ENCODE measurements at places on chromosomes 5 and 9. TPM values are rescaled to one million over a fixed set of nuclear protein-coding genes. Genes with fewer than 3 reads are reported as not detected.

- no peak overlapping the region for H3K4me3 ChIP-seq
- no peaks in the 10 kb centered on the region for H3K27me3 ChIP-seq
- no peak overlapping the region for H3K27ac ChIP-seq
Measured at GRCh38 chr5:63573380-63573779, 388.9 kb downstream of the HTR1A start.

DNA sequence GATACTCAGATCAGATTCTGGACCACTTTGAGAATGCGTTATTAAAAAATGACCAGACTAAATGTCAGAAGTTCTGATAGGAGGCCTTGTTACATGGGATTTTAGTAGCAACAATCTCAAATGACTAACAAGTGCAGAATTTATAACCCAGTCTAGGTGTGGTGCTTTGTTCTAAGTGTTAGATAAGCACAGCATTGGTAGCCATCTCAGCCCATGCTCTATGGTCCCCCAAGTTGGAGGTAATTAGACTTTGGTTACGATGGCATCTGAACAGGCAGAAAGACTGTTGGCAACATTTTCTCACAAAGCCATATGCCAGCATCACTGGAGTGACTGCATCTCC lies 140.4 kb upstream of the RPS23 start:
- no peaks in the 10 kb centered on the region for H3K4me1 ChIP-seq
- no peak for DNase-seq
- no peaks in the 10 kb centered on the region for H3K27me3 ChIP-seq
- no peak overlapping the region for H3K27ac ChIP-seq

THBS4 gene
- total RNA-seq, result 41.1 TPM

GRCh38 chr5:174008922-174009321 lies 20.0 kb downstream of the C5orf47 start:
- H3K4me3 ChIP-seq, result no peak overlapping the region
- no peak overlapping the region for H3K27ac ChIP-seq
- H3K4me1 ChIP-seq, result no peaks in the 10 kb centered on the region
- no peaks in the 10 kb centered on the region for H3K36me3 ChIP-seq

ANKRD18B gene
- 5.0 TPM for total RNA-seq

- peaks cover 2% of the 10 kb centered on the region for H3K27me3 ChIP-seq
- H3K36me3 ChIP-seq, result no peaks in the 10 kb centered on the region
- H3K27ac ChIP-seq, result no peak overlapping the region
- peaks cover 15% of the 10 kb centered on the region for H3K4me1 ChIP-seq
Measured at GRCh38 chr9:136644593-136645351, 17.9 kb upstream of the EGFL7 start.

ARSI gene
- total RNA-seq, result not detected

DNA sequence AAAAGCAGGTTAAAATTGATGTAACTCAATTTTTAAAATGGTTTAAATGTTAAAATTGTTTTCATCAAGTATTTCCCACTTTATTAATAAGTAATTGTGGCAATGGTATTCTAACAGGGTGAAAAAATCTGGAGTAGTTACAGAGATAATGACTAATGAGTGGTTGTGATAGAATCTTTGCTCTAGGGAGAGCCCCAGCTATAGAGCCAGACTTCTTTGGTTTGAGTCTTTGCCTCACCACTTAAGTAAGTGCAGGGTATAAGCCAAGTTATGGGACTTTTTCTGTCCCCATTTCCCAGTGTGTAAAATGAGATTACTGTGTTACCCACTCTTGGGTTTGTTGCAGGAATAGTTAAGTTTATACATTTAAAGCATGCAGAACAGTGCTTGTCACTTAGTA lies 158.1 kb downstream of the FER start:
- H3K4me3 ChIP-seq, result no peak overlapping the region
- no peaks in the 10 kb centered on the region for H3K4me1 ChIP-seq
- H3K27ac ChIP-seq, result no peak overlapping the region
- DNase-seq, result no peak
- H3K36me3 ChIP-seq, result no peaks in the 10 kb centered on the region
- no peaks in the 10 kb centered on the region for H3K27me3 ChIP-seq

ALG2 gene
- total RNA-seq, result 19.0 TPM

GPR150 gene
- total RNA-seq, result not detected

AJM1 gene
- total RNA-seq, result 15.3 TPM

GRCh38 chr5:102421647-102422046 lies 77.2 kb downstream of the SLCO6A1 start:
- no peaks in the 10 kb centered on the region for H3K36me3 ChIP-seq
- H3K27ac ChIP-seq, result no peak overlapping the region
- H3K4me3 ChIP-seq, result no peak overlapping the region
- no peaks in the 10 kb centered on the region for H3K4me1 ChIP-seq

DNA sequence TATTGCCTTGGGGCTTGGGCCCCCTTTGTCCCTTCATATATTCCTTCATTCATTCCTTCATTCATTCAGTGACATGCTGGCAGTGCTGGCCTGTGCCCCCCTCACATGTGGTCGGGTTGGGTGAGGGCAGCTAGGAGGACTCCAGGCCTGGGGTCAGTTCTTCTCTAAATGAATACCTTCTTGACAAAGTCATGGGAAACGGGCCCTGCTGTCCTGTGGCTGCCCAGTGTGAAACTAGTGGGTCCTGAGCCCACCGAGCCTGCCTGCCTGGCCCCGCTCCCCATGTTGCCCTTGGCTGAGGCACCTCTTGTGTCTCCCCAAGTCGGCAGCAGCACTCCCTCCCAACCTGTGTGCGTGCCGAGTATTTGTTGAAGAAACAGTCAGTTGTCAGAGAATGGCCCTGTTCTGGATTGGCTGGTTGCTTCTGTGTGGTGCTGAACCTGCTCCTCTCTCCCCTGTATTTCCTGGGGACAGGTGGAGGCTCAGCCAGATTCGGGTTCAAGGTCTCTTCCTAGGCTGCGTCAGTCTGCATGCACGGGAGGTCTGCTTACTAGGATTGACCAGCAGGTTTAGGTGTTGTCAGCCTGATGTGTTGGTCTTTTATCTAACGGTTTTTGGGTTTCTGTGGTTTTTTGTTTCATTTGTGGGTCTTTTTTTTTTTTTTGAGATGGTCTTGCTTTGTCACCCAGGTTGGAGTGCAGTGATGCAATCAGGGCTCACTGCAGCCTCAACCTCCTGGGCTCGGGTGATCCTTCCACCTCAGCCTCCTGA lies 3.0 kb upstream of the CEL start:
- H3K4me3 ChIP-seq, result peak overlapping the region; percentile 38
- peaks cover 5% of the 10 kb centered on the region for H3K36me3 ChIP-seq
- H3K27me3 ChIP-seq, result peaks cover 7% of the 10 kb centered on the region
- DNase-seq, result no peak

DNA sequence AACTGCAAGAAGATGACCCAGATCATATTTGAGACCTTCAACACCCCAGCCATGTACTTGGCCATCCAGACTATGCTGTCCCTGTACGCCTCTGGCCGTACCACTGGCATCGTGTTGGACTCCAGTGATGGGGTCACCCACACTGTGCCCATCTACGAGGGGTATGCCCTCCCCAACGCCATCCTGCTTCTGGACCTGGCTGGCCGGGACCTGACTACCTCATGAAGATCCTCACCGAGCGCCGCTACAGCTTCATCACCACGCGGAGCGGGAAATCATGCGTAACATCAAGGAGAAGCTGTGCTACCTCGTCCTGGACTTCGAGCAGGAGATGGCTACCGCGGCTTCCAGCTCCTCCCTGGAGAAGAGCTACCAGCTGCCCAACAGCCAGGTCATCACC lies 9.1 kb upstream of the TBCA start:
- H3K27me3 ChIP-seq, result no peaks in the 10 kb centered on the region
- H3K27ac ChIP-seq, result no peak overlapping the region
- peaks cover 4% of the 10 kb centered on the region for H3K36me3 ChIP-seq
- no peak overlapping the region for H3K4me3 ChIP-seq

GRCh38 chr9:112012026-112012902 lies 115.7 kb downstream of the UGCG start:
- H3K27ac ChIP-seq, result no peak overlapping the region
- no peak for DNase-seq
- H3K36me3 ChIP-seq, result no peaks in the 10 kb centered on the region
- no peaks in the 10 kb centered on the region for H3K4me1 ChIP-seq

- H3K4me3 ChIP-seq, result no peak overlapping the region
- H3K36me3 ChIP-seq, result no peaks in the 10 kb centered on the region
- no peaks in the 10 kb centered on the region for H3K27me3 ChIP-seq
Measured at GRCh38 chr9:79135681-79136415, 435.9 kb upstream of the TLE4 start.

- peaks cover 3% of the 10 kb centered on the region for H3K27me3 ChIP-seq
- peaks cover 19% of the 10 kb centered on the region for H3K4me1 ChIP-seq
- no peak for DNase-seq
- no peak overlapping the region for H3K4me3 ChIP-seq
- no peaks in the 10 kb centered on the region for H3K36me3 ChIP-seq
Measured at GRCh38 chr9:105118636-105119035, 125.8 kb upstream of the SLC44A1 start.

DNA sequence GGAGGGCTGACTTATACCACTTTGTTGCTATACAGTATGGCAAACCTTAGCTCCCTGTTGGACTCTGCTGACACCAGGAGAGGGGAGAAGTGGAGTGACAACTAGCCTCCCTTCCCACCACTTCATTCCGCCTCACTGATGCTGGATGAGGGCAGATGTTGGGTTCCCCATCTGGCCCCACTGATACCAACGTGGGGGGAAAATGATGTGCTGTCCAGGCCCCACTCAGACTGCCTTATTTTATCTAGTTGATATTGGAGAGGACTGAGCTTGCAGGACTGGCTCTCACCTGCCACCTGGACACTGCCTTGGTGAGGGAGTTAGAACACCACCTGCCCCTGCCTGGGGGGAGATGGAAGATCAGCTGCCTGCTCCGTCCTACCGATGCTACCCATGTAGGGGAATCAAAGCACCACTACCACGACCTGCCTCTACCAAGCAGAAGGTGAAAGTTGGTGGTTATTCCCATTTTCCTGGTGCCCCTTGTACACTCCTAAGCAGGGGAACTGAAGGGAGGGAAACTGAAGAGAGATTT lies 292.1 kb downstream of the GADD45G start:
- DNase-seq, result no peak
- no peak overlapping the region for H3K27ac ChIP-seq
- no peak overlapping the region for H3K4me3 ChIP-seq
- H3K36me3 ChIP-seq, result no peaks in the 10 kb centered on the region

GLDC gene
- total RNA-seq, result 42.9 TPM

DNA sequence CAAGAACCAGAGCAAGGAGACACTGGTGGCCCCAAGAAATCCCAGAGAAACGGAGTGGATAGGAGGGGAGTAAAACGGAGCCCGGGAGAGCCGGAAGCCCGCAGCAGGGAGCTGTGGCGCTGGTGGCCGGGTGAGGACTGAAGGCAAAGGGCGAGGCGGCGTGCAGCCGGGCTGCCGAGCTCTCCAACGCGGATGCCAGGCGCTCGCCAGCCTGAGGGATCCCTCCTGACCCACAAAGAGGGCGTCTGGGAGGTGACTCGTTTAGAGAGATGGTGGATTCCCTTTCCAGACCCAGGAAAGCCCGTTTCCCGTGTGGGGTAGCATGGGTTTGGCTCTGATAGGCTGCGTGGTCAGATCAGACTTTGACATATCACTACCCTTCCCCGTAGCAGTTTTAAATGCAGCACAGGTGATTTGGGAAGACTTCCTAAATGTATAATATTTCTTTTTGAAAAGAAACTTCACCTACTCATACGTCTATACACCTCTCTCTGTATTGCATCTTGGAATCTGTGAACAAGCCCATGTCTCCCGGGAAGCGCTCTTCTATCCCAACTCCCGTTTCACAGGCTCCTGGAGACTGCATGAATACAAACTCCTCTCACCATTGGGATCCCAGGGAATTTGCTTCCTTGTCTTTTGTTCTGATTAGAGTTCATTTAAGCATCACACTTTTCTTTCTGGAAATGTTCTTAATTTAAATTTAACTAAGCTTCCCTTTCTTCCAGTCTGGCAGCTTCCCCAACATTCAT lies 158.1 kb downstream of the C9orf152 start:
- DNase-seq, result peak; percentile 59
- H3K27me3 ChIP-seq, result peaks cover 19% of the 10 kb centered on the region
- peak overlapping the region; percentile 99 for H3K4me3 ChIP-seq
- peak overlapping the region; percentile 91 for H3K27ac ChIP-seq
- peaks cover 30% of the 10 kb centered on the region for H3K4me1 ChIP-seq

SAPCD2 gene
- 13.5 TPM for total RNA-seq

- H3K27ac ChIP-seq, result no peak overlapping the region
- no peaks in the 10 kb centered on the region for H3K36me3 ChIP-seq
- no peak for DNase-seq
Measured at GRCh38 chr5:133297293-133297692, 245.5 kb downstream of the HSPA4 start.

AGXT2 gene
- total RNA-seq, result not detected

GRCh38 chr9:137446851-137447471 lies 5.8 kb upstream of the ENTPD8 start:
- peak overlapping the region; percentile 59 for H3K27ac ChIP-seq
- peaks cover 5% of the 10 kb centered on the region for H3K4me1 ChIP-seq
- no peaks in the 10 kb centered on the region for H3K36me3 ChIP-seq
- peak; percentile 13 for DNase-seq
- peaks cover under 1% of the 10 kb centered on the region for H3K27me3 ChIP-seq

GRCh38 chr9:114525513-114525912 lies 20.2 kb upstream of the WHRN start:
- H3K36me3 ChIP-seq, result no peaks in the 10 kb centered on the region
- DNase-seq, result no peak
- H3K4me1 ChIP-seq, result no peaks in the 10 kb centered on the region
- H3K4me3 ChIP-seq, result no peak overlapping the region
- no peak overlapping the region for H3K27ac ChIP-seq

- H3K4me3 ChIP-seq, result peak overlapping the region; percentile 99
- no peak overlapping the region for H3K27ac ChIP-seq
- peak; percentile 58 for DNase-seq
Measured at GRCh38 chr5:173327084-173327947, 898 bp downstream of the STC2 start.

DNA sequence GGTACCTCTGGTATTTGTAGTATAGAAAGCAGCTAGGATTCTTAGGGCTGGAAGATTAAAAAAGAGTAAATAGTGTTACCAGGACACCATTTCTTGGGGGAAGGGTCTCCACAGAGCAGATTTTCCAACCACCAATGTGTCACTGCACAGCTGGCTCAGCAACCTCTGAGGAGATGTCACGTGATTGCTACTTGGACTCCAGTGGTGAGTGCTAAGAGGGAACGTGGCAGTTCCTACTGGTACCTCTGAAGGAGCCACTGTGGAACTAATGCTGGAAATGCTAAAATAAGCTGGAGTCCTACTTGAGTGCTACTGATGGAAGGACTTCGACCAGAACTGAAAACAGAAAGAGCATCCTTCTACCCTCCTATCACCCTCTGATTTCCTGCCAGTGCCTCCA lies 36.1 kb upstream of the SPDL1 start:
- no peak for DNase-seq
- no peaks in the 10 kb centered on the region for H3K36me3 ChIP-seq
- H3K27me3 ChIP-seq, result no peaks in the 10 kb centered on the region
- no peak overlapping the region for H3K4me3 ChIP-seq
- H3K27ac ChIP-seq, result no peak overlapping the region

Data from glutamatergic neuron (in vitro differentiated cells).